RCC 7860 (cell line): ENCODE measurements at places on chromosomes 2 and 18.

DNA sequence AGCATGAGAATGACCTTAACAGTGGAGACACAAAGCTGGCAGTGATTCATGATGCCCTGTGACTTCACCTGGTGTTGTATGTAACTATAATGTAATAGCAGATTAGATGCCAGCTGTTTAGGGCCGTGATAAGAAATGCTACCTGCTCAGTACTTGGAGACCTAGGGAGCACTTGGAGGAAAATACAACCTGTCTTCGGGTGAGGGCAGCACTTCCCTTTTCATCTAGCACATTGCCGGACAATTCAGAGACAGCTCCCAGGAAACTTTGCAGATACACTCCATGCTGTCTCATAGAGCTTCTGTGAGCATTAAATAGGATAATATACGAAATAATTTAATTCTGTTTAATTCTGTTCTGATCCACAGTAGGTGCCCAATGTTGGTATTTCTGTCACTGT, 668.5 kb downstream of the TSN start:
- DNase-seq: no peak

- no peak for DNase-seq
Measured at GRCh38 chr2:51013079-51013932, 18.6 kb downstream of the NRXN1 start.

- DNase-seq: no peak
Measured at GRCh38 chr2:204743393-204743960, 198.2 kb downstream of the PARD3B start.

- DNase-seq: no peak
Measured at GRCh38 chr2:72917138-72917876, at the start of gene EMX1. TSS of gene EMX1 (plus strand) at chr2:72917519. CDS start at chr2:72917853, 334 bp downstream.

GRCh38 chr2:83567551-83567950, 891.5 kb downstream of the SUCLG1 start:
- DNase-seq: no peak

GRCh38 chr2:85806358-85807118, 52.7 kb downstream of the ATOH8 start:
- DNase-seq: peak; percentile 55

- peak; percentile 42 for DNase-seq
Measured at GRCh38 chr2:25558262-25558661, 115.1 kb downstream of the DTNB start.

- no peak for DNase-seq
Measured at GRCh38 chr18:61039251-61039650, 294.0 kb upstream of the CDH20 start.

- no peak for DNase-seq
Measured at GRCh38 chr2:114569166-114569565, 126.7 kb downstream of the DPP10 start.

GRCh38 chr2:37090019-37090477, 5.7 kb downstream of the GPATCH11 start:
- DNase-seq: no peak

DNA sequence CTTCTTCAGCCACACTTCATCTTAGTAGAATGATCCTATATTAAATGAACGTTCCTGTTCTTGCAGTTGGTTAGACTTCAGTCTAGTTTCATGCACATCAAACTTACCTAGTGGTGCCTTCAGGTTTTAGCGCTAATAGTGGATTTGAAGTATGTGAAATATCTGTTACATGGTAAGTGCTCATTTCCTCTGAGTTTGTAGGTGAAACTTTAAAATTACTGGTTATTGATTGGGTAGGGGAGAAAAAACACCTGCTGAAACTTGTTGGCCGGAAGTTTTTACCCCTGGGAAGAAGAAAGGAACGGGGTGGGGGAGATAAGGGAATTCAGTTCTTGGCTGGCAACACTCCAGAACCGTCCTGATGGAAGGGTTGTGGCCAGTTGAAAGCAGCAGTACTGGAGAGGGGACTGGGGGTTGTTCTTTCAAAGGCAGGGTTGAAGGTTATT, 112.8 kb downstream of the SPTBN1 start:
- no peak for DNase-seq
